ENCODE measurements at places on chromosomes 12 and 14.
A peak's percentile ranks its signal among the peaks of the same experiment; 100 is the strongest.

DNA sequence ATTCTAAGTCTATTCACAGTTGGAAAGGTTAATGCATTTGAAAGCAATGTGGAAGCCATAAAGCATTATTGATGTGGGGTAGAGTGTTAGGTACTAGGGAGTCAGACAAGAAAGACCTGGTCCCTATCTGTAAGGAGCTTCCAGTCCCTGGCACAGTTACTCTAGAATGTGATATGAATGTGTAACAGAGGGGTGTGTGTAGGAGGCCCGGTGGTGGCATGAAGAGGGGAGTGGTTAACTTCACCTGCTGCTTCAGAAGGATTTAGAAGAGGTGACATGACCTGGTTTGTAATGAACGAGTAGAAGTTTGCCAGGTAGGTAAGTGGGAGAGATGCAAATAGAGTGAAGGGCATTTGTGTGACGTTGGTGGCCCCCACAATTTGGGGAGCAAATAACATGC, 15.1 kb upstream of the GALNT6 start:
- DNase-seq, result no peak

- DNase-seq, result no peak
These were observed 158.7 kb downstream of the NUAK1 start for GRCh38 chr12:105980085-105980484.

- DNase-seq, result no peak
These were observed 422.2 kb downstream of the NOVA1 start for GRCh38 chr14:26175658-26176057.

DNA sequence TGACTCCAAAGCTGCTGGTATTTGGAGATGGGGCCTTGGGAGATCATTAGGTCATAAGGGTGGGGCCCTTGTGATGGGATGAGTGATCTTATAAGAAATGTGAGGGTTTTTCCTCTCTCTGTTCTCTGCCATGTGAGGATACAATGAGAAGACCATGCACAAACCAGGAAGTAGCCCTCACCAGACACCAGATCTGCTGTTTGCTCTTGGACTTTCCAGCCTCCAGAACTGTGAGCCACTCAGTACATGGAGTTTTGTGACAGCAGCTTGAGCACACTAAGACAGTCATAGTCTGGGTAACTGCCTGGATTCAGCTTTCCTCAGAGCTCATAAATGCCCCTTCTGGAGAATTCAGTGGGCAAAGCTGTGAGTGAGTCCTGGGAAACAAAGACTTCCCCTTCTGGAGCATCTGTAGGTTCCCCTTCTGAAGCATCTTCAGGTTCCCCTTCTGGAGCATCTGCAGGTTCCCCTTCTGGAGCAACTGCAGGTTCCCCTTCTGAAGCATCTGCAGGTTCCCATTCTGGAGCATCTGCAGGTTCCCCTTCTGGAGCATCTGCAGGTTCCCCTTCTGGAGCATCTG, 11.0 kb upstream of the PPP4R3A start:
- no peak for DNase-seq

- no peak for DNase-seq
These were observed 521 bp upstream of the PAPLN start for GRCh38 chr14:73236752-73237218.

DNA sequence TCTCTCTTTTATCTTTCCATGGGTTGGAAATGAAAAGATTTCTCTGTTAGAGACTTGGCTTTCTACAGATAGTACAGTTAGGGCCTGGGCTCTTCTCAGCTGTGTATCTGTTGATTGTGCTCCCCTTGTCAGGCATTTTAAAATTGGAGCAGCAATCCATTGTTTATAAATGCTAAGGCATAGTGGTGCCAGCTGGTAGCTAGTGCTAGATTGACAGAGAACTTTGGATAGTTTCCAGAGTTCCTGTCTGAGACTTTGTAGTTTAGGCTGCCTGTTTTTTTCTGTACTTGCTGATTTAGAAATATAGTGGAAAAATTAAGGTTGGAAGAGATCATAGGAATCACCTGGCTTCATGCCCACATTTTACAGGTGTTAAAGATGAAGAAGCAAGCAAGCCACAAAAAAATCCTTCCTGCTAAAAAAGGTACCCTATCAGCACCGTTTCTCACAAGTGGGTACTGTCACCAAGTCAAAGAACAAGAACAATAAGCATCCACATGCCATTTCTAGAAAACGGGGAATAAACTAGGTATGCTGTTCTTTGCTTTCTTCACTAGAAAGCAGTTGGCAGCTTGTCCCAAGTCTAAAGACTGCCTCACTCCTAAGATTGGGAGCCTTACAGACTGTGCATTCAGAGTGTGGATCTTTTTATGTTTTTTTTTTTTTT, 6.2 kb downstream of the TTLL5 start:
- DNase-seq, result no peak

DNA sequence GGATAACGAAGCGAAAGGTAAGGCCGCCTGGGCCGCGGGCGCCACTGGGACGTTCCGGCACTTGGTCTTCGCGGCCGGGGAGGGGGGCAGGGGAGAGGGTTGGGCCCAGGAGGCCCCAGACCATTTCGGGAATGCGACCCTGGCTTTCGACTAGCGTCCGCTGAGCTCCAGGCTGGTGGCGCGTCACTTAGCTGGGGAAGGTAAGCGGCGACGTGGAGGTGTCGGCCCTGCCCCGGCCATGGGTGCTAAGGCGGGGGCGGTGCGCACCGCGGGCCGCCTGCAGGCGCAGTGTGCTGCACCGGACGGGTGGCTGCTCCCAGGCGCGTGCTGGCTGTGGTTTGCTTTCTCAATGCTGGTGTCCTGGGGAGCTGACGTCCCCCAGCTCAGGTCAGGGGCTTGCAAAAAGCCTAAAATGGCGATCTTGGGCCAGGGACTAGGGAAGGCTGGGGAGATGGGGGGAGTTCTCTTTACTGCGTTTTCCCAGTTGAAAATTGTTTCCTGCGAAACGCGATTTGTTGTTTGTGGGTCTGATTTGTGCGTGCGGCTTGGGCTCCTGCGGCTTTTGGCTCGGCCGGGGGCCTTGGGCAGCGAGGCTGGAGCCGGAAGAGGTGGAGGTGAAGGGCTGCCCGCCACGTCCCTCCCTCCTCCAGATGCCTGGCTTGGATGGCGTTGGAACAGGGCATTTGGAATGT, 1.2 kb downstream of the HOXC10 start:
- no peak for DNase-seq

DNA sequence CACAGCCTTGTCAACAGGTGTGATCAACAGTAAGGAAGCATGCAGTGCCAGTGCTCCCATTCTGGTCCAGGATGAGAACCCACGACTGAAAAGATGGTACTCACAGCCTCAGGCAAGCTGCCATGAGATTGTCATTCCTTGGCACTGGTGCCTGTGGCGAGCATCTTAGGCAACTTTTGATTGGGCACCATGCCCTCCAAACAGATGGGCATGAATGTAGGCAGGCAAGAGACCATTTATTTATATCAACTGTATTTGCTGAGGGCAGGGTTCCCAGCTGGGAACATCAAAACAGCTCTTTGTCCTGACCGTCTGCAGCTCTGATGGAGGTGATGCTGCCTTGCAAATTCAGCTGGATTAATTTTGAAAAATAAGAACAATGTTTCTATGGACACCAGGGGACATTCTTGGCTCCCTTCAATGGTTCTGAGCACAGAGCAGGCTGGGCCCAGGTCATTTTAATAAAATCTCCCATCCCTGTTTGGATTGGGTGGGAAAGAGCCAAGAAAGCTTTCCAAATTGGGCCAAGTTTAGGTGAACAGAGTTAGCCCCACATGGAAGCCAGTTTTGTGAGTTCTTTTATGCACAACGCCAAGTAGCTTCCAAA, 522.5 kb downstream of the RMST start:
- no peak for DNase-seq

- DNase-seq, result no peak
These were observed 160.1 kb downstream of the KIF26A start for GRCh38 chr14:104298458-104298857.

DNA sequence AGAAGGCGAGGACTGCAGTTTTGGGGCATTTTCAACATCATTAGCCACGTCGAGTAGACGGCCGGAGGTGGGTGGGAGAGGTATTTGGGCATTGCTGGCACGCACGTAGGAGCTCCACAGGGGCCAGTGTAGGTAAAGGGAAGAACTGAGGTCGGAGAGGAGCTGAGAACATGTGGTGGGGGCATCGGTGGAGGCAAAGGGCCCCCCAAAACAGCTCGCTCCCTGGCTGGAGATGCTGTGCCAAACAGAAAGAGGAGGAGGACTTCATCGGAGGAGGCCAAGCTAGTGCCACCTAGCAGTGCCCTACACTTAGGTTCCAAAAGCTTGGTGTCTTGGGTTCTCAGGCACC, 52.0 kb upstream of the PPP2R5C start:
- no peak for DNase-seq

GRCh38 chr14:100677554-100678468, 48.9 kb upstream of the DLK1 start:
- peak; percentile 51 for DNase-seq

GRCh38 chr14:61171727-61172126, 109.4 kb downstream of the TMEM30B start:
- peak; percentile 4 for DNase-seq

DNA sequence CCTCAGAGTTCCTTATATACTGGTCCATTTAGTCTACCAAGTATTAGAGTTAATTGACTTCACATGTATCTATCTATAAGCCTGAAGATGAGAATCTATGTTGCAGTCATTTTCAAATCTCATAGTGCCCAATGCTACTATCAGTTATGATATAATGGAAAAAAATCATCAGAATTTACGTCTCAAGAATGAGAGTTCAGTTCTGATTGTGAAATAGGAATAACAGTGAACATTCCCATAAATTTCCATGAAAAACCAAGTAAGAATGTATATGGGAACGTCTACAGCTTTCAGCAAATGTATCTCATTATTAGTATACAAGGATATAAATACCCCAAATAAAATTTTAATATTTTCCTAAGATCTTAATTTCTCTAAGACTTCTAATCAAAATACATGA, 77.2 kb downstream of the PPP1R12A start:
- peak; percentile 28 for DNase-seq

- no peak for DNase-seq
These were observed 9.2 kb downstream of the ZFP36L1 start for GRCh38 chr14:68783408-68784225.

GRCh38 chr12:124461851-124462623, 105.4 kb downstream of the NCOR2 start:
- no peak for DNase-seq

Measured in fibroblast of skin of right quadriceps (primary cell).